ENCODE measurements at places on chromosomes 12 and 14. TPM values are rescaled to one million over a fixed set of nuclear protein-coding genes. Genes with fewer than 3 reads are reported as not detected.

Gene KSR2
- not detected for total RNA-seq

Gene SMARCC2
- 43.8 TPM for total RNA-seq

Gene CCDC197
- total RNA-seq, result not detected

Gene SLC7A8
- total RNA-seq, result 4.6 TPM

Gene APEX1
- total RNA-seq, result 196 TPM

Gene RFX4
- total RNA-seq, result not detected

Gene TAS2R42
- not detected for total RNA-seq

Gene TRHDE
- total RNA-seq, result 16.8 TPM

Gene SLC6A13
- not detected for total RNA-seq

Gene FOXG1
- total RNA-seq, result not detected

Gene NPFF
- 1.7 TPM for total RNA-seq

Gene PRKCH
- 5.8 TPM for total RNA-seq

Gene INSM2
- total RNA-seq, result not detected

Gene KCNC2
- total RNA-seq, result not detected

Gene WNT5B
- 8.6 TPM for total RNA-seq

Gene ADGRD1
- total RNA-seq, result 0.78 TPM

Gene PROX2
- not detected for total RNA-seq

Gene GRIP1
- total RNA-seq, result not detected

Gene BHLHE41
- 3.1 TPM for total RNA-seq

Gene EID3
- total RNA-seq, result 10.1 TPM

Gene PZP
- total RNA-seq, result under 0.01 TPM

Gene RDH16
- total RNA-seq, result 0.56 TPM

Gene NEUROD4
- total RNA-seq, result not detected

Gene SLC38A1
- 66.7 TPM for total RNA-seq

Gene KRT85
- not detected for total RNA-seq

Gene PIWIL1
- total RNA-seq, result not detected

Gene IL31
- not detected for total RNA-seq

Gene FGF23
- not detected for total RNA-seq

Gene TSPAN19
- total RNA-seq, result 0.13 TPM

Gene INTS13
- 29.0 TPM for total RNA-seq

Gene RERGL
- total RNA-seq, result not detected

Gene RND1
- 3.4 TPM for total RNA-seq

Gene NEK9
- total RNA-seq, result 29.3 TPM

Gene GSC
- not detected for total RNA-seq

Gene GLIPR1
- 56.4 TPM for total RNA-seq

Gene CLEC2A
- total RNA-seq, result not detected

Gene KRT71
- total RNA-seq, result not detected

Gene RPS29
- 8,490 TPM for total RNA-seq

Gene SLC48A1
- 18.1 TPM for total RNA-seq

Measured in epithelial cell of alveolus of lung (primary cell).